ENCODE measurements at places on chromosomes 12 and 14.

- DNase-seq, result no peak
Observed at GRCh38 chr12:112105891-112106290, 2.7 kb downstream of the NAA25 start.

- DNase-seq, result no peak
Observed at GRCh38 chr14:100825713-100826331, at the start of gene MEG3. Gene MEG3 (plus strand): TSS chr14:100826118.

DNA sequence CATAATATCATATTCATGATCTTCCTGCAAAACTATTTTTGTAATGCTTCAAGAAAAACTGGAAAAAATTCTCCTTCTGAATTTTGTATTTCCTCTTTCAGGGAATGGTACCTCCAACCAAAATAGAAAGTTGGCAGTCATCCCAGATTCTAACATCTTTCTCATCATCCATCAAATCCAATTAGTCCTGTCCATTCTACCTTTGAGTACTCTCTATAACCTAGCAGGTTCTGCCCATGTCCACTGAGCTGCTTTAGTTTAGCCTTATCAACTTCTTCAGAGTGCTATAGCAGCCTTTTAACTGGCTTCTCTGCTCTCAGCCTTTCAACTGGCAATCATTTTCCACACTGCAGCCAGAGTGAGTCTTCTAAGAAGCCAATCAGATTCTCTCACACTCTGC is 236.2 kb downstream of the AKAP6 start:
- no peak for DNase-seq

DNA sequence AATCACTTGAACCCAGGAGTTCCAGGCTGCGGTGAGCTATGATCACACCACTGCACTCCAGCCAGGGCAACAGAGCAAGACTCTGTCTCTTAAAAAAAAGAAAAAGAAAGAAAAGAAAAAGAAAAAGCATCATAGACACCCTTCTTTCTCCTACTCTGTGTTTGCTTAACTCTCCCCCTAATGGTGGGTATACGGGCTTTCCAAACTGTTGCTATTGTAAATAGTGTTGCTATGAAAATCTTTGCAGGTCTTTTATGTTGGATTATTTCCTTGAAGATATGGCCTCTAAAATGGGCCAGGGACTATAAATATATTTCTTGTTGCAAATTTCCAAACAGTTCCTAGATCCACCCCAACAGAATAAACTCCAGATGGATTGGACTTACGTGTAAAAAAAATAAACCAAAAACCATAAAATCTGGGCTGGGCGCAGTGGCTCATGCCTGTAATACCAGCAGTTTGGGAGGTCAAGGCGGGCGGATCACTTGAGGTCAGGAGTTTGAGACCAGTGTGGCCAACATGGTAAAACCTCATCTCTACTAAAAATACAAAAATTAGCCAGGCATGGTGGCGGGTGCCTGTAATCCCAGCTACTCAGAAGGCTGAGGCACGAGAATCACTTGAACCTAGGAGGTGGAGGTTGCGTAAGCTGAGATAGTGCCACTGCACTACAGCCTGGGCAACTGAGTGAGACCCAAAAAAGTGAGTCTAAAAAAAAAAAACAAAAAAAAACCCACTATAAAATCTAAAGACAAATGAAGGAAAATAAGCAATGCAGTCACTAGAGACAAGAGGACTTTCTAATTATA is 25.9 kb downstream of the NFKBIA start:
- no peak for DNase-seq

DNA sequence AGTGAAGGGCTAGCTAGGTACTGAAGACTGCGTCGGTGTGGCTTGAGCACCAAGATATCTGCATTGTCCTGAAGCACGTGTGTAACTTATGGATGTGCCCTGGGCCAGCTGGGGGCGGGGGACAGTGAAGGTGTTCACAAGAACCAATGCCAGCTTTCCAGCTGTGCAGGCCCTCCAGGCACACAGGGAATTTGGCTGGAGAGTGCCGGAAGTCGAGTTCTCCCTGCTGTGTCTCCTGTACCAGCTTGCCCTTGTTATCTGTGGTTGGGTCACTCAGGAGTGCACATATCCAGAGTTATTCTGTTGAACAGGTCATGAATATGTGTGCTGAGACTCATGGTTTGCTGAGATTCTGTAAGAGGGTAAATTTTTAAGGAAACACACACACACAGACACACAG is 75.9 kb upstream of the CRY1 start:
- DNase-seq, result no peak

DNA sequence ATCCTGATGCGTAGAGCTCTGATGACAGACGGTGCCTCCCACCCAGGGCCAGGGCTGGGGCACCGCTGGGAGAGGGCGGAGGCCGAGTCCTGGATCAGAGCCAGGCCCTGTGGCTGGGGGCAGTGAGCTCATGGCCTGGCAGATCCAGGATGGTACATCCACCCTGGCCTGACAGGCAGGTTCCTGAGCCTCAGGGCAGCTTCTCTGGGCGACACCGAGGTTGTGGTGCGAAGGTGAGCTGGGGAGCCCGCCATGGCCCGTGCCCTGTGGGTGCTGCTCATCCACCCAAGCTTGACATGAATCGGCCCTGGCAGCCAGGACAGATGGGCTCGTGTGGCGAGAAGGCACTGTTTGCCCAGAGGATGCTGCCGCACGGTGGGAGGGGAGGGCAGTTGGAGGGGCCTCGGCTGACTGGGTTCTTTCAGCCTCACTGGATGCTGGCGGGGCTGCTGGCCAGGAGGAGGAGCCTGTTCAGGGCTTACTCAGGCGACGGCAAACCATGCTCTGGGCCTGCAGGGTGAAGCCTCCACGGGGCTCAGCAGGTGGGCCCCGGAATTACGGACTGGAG is 16.6 kb downstream of the LRTM2 start:
- DNase-seq, result no peak

- DNase-seq, result no peak
Observed at GRCh38 chr12:9794484-9795093, 32.7 kb upstream of the KLRF1 start.

DNA sequence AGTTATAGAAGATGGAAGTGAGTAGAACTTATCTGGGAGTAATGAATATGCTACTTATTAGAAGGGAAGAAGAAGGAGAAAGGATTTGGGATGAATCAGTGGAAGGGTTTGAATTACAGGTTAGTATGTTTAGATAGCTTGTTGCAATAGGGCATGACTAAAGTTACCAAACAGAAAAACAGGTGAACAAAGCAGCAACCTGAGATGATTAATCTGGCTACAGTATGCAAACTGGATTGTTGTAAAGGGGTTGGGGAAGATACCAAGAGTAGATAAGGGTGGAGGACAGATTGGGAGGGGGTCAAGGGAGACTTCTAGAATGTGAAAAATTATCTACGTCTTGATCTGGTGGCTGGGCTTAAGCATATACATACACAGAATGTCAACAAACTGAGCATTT is 73.4 kb upstream of the CLEC14A start:
- DNase-seq, result no peak

DNA sequence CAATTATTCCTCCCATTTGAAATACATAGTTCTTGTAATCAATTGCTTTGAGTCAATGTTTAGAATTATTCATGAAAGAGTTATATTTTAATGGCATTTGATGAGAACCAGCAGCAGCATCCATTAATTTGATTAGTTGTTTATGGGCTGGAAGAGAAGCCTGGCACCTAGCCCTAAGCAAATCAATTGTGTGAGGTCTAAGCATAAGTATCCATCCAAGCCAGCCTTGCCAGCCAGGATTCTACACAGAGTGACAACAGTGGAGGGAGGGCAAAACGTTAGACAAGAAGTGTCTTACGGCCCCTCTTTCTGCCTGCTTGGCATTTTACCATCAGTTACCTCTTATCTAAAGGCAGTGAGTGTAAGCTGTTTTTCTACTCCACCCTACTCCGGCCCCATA is 478.5 kb downstream of the NELL2 start:
- no peak for DNase-seq

- DNase-seq, result no peak
Observed at GRCh38 chr14:90556012-90556477, 159.2 kb downstream of the CALM1 start.

- no peak for DNase-seq
Observed at GRCh38 chr14:88660056-88660455, 97.2 kb downstream of the ZC3H14 start.

GRCh38 chr14:95395098-95395737 is 75.5 kb upstream of the CLMN start:
- DNase-seq, result no peak

DNA sequence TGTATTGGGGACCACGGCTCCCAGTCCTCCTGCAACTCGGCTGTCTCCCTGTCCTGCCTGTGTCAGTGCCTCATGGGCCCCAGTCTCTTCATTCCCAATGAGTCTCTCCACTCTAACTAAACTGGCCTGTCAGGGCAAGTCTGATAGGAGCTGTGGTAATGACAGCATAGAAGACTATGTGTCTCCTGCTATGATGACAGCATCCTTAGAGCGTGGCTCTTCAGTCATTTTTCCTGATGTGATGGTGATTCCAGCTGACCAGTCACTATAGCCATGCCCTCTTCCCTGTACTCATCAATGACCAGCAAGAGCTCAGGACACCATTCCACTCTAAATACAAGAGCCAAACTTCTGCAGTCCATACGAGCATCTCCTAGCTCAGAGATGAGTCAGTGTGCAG is 339.8 kb downstream of the PCNX1 start:
- no peak for DNase-seq

GRCh38 chr12:113794774-113795173 is 171.4 kb downstream of the RBM19 start:
- DNase-seq, result no peak

DNA sequence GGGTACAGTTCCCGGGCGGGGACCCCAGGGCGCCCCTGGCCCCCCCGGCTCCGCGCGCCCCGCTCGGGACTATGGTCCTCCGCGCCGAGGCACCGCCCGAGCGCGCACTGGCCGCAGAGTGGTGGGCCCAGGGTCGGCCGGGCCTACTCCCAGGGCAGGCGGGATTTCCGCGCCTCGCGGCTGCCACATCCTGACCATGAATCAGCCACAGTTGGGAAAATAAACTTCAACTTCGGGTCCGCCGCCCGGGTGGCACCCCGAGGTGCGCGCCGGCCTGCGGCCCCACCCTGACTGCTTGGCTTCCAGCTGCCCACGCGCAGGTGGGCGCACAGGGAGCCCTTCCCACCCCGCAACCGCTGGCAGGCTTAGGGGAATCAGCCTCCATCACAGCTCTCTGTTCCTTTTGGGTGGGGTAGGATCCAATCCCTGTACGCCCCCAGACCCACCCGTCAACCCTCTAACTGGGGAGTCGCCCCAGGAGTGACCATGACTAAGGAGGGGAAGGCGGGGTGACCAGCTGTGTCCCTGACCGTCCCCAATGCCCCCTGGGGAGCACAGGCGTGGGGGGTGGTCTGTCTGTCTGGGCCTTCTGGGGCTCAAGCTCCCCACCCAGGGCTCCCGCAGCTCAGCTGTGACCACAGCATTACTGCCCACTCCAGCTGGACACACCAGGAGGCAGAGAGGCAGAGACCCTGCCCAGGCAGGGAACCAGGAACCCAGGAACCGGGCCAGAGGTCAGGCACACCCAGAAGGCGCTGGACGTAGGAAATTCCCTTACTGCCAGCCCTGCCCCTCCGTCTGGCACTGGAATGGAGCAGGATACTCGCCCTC is 678 bp downstream of the INF2 start:
- no peak for DNase-seq

DNA sequence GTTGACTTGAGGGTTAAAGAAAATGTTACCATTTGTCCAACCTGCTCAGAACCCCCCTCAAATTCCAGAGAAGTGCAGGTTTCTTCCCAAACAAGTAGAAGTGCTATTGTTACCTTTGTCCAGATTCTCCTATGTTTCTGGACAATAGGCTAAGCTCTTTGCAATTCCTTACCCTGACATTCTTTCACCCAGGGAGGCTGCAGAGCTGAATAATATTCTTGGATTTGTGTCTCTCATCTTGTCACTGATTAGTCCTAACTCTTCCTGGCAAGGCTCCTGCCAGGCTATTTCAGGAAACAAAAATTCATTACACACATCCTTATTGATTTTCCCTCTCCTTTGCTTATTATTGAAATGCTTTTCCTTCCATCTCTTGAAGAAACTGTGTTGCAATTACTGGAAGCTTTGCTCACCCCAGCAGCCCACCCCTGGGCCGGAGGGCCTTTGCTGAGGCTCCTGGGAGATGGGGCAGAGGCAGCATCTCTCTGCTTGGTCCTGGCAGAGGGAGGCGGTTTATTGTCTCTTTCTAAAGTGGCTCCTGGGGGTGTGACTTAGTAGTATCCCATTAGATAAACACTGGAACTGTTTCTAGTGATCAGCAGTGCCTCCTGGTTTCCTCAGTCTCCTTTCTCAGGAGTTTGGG is 207.5 kb upstream of the PELI2 start:
- DNase-seq, result no peak

DNA sequence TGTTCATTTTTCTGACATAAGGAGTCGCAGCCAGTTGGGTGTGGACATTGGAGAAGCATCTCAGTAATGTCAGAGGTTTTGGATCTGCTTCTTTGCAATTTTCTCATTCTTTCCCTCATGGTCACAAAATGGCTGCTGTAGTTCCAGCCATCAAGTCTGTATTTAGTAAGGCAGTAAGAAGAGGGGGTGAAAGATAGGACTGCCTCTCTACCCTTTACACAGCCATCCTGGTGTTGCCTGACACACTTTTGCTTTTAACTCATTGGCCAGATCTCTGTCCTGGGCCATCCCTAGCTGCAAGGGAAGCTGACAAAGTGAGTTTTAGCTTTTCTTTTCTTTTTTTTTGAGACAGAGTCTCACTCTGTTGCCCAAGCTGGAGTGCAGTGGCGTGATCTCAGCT is 66.2 kb downstream of the EID3 start:
- no peak for DNase-seq

DNA sequence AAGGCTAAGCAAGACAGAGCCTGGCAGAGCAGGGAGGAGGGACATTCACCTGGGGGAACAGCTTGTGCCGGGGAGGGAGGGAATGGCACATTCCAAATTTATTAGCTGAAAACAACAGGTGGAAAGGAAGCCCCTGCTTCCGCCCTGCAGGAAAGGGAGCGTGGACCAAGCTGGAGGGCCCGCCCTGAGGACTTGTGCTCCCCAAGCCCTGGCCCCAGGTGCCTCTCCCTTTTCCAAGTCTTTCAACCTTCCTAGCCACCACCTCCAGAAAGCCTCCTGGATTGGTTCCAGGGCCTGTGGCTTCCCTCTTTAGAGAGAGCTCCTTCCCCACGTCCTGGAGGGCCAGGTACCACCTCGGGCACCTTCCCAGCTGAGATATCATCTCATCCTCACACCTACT is 2.7 kb downstream of the DEGS2 start:
- no peak for DNase-seq

DNA sequence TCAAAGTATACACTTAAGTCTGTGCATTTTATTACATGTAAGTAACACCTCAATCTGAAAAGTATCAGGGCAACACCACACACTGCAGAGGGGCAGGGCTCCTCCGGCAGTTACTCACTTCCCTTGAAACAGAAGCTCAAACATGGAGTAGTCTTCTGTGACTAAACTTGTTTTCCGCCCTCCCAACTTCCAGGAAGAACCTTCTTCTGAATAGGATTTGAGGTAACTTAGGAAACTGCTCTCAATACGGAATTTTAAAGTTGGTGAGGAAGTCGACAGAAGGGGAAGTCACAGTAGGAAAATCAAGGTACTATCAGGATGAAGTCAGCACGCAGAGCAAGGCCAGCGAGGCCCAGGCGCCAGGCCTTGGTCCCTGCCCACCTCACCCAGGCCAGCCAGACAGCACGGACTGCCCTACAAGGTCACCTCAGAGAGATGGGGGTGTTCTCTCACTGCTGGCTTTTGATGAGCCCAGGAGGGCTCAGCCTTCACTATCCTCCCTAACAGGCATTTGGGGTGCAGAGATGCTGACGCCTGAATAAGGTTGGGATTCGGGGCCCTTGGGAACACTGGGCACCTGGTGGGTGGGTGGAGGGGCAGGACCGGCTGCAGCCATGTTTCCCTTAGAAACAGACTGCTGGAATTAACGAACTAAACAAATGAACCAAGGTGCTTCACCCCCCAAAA is 5.8 kb downstream of the ANKRD9 start:
- no peak for DNase-seq
